Smooth muscle cell of the pulmonary artery (primary cell): ENCODE measurements at places on chromosomes 16 and 17. TPM values are rescaled to one million over a fixed set of nuclear protein-coding genes. Genes with fewer than 3 reads are reported as not detected.

Gene DOC2B
- not detected in 2 replicates for total RNA-seq

Gene DHRS13
- total RNA-seq: 5.9 and 11.9 TPM in 2 replicates

Gene MAPK7
- 32.5 and 49.9 TPM in 2 replicates for total RNA-seq

Gene OTOP3
- total RNA-seq: not detected in 2 replicates

Gene TEKT1
- total RNA-seq: not detected in 2 replicates

Gene NPIPA3
- 0.69 and 0.98 TPM in 2 replicates for total RNA-seq

Gene HOXB1
- not detected in 2 replicates for total RNA-seq

Gene TRIM65
- 16.5 and 26.6 TPM in 2 replicates for total RNA-seq

Gene DHRS7C
- not detected in 2 replicates for total RNA-seq

Gene HBA1
- total RNA-seq: not detected in 2 replicates
